Upper lobe of right lung (tissue), 1 donor: ENCODE measurements at places on chromosomes 7 and 10. TPM values are rescaled to one million over a fixed set of nuclear protein-coding genes. Genes with fewer than 3 reads are reported as not detected.

CPA5 gene
- total RNA-seq: not detected

NOD1 gene
- total RNA-seq: 43.5 TPM

TRPV6 gene
- 0.38 TPM for total RNA-seq

PPP1R3A gene
- not detected for total RNA-seq

ZSCAN25 gene
- total RNA-seq: 18.3 TPM
